ENCODE measurements at places on chromosomes 3 and 15.

DNA sequence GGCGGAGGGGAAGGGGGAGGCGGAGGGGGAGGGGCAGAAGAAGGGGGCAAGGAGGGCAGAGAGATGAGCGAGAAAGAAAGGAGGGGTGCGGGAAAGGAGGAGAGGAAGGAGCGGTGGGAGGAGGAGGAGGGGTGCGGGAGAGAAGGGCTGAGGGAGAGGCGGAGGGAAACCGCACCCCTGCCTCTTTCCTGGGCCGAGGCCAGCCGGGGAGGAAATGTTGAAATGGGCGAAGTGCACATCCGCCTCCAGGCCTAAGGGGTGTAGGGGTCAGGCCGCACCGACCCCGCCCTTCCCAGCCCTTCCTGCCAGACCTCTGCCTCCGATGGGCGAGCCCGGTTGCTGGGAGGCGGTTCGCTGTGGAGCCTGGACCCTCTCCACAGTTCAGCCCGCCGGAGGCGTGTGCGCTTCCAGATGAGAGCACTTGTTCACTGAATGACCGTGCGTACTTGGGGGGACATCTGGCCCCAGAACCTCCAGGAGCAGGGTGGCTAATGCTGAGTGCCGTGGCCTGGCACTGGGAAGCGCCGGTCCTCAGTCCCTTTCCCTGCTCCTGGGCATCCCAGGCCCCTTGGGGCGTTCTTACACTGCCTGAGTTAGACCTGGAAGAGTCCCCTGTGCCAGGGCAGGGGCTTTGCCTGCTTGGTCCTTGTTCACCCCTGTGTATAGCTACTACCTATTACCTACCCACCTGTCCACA lies 110.3 kb upstream of the KLF13 start:
- peak; percentile 83 for DNase-seq

- peak; percentile 98 for DNase-seq
Measured at GRCh38 chr3:128123538-128124368, at the start of gene RUVBL1. Gene RUVBL1 (minus strand): TSS chr3:128123812. CDS start chr3:128123724, 88 bp downstream.

DNA sequence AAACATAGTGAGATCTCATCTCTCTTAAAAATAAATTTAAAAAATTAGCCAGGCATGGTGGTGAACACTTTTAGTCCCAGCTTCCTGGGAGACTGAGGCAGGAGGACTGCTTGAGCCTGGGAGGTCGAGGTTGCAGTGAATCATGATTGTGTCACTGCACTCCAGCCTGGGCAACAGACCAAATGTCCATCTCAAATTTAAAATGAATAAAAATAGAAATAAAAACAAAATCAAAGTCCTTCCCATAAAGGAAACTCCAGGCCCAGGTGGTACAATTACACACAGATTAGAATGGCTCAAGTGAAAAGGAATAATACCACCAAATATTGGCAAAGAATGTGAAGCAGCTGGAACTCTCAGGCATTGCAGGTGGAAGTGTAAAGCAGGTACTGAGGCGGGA lies 19.3 kb upstream of the ATP10A start:
- DNase-seq = no peak

GRCh38 chr15:58276924-58277323 lies 138.7 kb downstream of the AQP9 start:
- DNase-seq = no peak

DNA sequence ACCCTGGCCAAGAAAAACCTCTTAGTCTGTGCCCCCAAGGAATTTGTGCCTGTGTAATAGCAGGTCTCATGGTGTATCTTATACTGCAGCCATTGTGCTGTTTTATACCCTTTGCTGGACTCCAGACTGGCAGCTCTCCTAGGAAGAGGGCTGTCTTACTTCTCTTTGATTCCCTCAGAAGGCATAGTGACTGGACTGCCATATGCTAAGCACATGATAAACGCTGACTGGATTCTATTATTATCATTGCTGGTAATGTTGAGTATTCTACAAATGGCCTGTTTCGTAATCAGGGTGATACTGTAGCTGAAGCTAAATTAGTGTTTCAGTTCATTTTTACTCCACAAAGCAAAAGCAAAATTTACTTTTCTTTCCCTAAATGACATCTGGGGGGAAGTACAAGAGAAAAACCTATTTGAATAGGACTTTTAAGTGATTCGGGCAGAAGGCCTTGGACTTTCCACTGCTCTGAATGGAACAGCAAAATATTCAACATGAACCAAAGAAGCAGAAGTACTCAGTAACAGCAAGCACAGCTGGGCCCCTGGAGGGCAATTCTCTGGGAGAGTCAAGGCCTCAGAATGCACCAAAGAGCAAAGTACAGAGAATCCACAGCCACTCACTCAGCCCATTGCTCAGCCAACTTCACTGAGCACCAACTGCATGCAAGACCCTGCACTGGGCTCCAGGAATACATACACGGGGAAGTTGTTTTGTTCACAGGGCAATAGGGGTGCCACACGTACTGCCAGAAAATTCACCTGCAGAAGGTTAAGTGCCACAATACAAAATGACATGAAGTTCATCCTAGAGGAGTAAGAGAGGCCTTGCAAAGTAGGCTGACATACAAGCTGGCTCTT lies 7.9 kb upstream of the BCL2A1 start:
- DNase-seq = no peak

DNA sequence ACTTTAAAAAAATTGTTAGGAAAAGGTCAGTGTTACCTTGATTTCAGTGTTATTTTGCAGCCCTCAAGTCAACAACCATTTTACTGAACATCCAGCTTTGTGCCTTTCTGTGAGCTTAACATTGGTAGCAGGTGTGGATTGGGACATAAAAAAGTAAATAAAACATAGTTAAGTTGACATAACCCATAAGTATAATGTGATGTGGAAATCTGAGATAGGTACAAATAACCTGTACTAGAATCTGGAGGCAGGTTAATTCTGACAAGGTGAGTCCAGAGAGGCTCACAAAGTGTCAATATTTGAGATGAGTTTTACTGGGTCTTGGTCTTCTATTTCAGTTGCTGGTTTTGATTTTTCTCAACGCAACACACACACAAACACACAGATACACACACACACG lies 151.3 kb downstream of the LPP start:
- no peak for DNase-seq

DNA sequence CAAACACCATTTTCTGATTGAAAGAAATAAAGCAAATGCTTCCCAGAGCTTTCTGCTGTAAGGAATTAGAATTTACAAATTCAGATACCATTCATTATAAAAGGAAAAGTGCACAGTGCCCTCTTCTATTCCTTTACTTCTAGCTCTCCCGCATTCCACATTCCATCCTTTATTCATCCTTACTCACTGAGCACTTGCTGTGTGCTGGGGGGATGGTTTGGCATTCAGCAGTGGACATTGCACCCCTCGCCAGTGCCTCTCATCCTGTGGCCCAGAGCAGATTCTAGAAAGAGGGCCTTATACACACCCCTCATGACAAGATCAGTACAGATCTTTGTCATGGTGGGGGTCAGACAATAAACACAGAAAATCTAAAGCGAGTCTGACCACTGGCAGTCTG lies 73.0 kb downstream of the MGLL start:
- DNase-seq = no peak

GRCh38 chr3:195395208-195395816 lies 47.5 kb downstream of the ACAP2 start:
- DNase-seq = no peak

- DNase-seq = no peak
Measured at GRCh38 chr3:172065967-172066762, 26.8 kb downstream of the FNDC3B start.

DNA sequence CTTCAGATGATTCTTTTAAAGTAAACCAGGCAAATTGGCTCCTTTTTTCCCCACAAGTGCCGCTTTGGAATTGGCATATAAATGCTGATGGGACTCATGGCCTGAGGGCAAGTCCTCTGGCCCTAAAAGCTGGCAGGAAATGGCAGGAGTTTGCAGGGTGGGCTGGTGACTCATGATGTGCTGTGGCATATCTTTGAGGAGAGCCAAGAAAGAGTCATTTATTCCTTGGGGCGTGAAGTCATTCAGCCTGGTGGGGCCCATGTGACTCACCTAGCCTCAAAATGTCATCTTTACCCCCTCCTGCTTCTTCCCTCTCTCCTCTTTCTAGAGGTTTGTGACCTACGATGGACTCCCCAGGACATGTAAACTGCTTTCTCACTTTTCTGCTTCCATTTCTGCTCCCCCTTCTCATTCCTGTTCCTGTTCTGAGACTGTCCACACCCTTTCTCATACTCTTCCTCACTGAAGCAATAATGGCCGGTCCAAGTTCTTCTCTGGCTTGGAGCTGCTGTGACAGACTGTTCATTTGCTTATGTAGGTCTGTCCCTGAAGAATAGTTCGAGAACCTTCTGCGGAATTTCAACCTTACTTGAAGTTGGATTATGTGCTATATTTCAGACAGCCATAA lies 326.1 kb downstream of the SATB1 start:
- peak; percentile 89 for DNase-seq

DNA sequence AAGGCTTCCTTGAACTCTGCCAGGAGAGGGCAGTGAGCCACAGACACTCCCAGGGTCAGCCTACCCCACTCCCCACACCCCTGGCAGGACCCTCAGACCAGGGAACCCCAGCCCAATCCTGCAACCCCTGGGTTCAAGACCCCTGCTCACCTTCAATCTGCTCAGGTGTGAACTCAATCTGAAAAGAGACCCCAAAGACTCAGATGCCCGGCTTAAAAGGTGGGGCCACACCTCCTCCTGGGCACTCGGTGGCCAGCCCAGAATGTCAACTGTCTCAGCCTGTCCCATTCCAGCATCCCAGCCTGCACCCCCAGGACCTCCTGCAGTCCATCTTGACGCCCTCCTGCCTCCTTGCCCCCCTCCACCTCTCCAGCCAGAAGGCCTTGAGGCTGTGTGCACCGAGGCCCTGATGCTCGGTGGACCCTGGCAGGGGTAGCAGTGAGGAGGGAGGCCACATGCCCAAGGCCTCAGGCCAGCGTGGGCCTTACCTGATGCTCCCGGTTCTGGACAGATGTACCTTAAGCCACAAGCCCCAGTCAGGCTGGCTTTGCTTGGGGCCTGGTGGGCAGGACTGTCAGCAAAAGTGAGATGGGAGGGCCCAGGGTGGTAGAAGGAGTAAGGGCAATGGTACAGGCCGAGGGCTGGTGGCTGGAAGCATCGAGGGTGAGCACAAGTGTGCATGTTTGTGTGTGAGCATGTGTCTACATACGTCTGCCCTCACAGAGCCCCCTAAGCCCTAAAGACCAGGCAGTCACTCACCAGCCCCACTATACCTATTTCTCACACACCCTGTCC lies 2.2 kb downstream of the MYL3 start:
- DNase-seq = no peak

DNA sequence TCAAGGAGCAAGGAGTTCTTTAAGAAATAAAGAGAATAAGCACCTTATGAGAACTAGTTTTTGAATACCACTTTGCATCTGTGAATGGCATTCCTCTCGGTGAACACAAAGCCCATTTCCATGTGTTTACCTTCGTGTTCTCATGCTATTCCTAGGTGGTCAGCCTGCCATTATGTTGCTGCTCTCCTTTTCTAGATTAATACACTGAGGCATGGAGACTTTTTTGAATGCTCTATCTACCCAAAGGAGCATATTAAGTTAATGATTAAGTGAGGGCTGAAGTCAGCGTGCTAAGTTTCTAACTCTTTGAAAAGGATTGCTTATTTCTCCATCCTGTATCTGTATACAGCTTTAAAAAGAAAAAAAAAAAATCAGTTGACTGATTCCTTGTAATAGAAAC lies 394.5 kb downstream of the MECOM start:
- DNase-seq = no peak

- DNase-seq = peak; percentile 96
Measured at GRCh38 chr3:40452876-40453730, 4.0 kb upstream of the RPL14 start.

- no peak for DNase-seq
Measured at GRCh38 chr3:186316666-186317260, 45.3 kb downstream of the DGKG start.
